Astrocyte of the hippocampus (primary cell): ENCODE measurements at places on chromosomes 7 and 10.

DNA sequence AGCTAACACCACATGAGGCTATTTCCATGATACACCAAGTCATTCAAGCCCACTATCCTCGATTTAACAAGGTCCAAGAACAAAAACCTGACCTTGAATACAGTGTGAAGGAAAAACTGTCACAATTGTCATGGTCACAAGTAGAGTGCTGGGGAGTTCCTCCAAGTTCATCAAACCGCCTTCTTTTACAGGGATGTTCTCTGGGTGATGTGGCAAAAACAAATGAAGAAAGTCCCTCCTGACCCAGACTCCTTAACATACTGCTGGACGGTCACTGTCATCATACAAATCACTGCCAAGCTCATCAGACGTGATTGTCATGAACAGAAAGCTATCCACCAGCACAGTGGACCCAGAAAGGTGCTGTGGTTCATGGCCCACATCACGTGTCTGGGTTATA, 28.9 kb downstream of the HIPK2 start:
- no peak for DNase-seq

DNA sequence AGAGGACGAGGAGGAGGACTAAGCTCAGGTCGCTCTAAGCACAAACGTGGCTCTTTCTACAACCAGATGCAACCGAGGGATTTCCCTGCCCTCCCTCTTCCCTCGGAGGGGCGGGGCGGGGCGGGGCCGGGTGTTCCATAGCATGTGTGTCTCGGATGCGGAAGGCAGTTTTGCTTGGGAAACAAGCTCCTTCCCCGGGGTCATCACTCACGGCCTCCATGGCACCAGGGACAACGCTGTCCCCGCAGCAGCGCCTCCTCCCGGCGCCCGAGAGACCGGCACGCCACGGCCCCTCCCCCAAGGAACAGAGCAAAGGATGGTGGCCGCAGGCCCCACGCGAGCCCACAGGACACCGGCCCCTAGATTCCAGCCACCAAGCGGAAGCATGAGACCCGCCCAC, 110.5 kb downstream of the PAXIP1 start:
- no peak for DNase-seq

DNA sequence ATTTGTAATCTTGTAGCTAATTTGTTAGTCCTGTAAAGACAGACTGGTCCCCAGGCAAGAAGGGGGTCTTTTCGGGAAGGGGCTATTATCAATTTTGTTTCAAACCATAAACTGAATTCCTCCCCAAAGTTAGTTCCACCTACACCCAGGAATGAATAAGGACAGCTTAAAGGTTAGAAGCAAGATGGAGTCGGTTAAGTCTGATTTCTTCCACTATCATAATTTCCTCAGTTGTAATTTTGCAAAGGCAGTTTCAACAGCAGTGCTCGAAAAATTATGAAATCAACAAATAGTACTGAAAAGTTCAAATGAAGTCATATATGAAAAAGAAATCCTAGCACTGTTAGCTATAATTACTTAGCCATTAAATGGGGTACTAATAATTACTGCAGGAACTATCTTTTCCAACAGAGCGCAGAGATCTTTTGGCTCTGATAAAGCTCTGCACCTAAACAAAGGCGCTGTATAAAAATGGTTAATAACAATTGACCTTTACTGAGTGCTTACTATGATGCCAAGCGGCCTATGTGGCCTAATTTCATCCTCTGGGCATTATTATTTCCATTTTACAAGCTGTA, 756 bp upstream of the SEC24C start:
- DNase-seq: no peak

- DNase-seq: no peak
Observed at GRCh38 chr10:116730464-116731260, 11.7 kb downstream of the HSPA12A start.

GRCh38 chr10:126199221-126199998, 188.9 kb downstream of the ADAM12 start:
- peak; percentile 95 for DNase-seq

GRCh38 chr10:131700506-131700905, 200.3 kb upstream of the PPP2R2D start:
- no peak for DNase-seq

DNA sequence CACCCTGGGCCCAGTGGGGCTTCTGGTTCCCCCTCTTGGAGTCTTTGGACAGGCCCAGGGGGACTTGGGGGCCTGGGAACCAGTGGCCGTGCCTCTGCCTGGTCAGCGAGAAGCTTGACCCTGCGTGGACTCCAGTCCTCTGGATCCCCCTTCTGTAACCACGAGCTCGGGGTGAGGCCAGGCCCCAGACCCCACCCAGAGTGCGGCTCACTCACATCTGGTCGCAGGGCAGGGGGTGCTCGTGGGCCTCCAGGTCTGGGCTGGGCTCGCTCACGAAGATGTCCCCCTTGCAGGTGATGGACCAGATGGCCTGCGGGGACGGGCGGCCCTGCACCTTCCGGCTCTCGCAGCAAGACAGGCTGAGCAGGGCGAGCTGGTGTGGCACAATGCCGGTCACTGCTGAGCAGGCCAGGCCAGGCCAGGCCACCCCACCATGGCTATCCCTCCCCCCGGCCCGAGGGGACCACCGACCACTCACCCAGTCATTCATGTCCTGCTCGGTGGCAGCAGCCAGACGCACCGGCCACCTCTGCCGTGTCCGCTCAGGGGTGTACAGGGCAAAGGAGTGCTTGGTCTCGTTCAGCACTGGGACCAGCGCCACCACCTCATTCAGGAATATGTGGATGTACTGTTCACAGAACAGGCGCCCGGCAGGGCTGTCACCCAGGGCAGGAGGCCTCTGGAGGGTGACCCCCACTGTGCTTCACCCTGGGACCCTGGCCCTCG, 19.7 kb downstream of the BHLHA15 start:
- no peak for DNase-seq

DNA sequence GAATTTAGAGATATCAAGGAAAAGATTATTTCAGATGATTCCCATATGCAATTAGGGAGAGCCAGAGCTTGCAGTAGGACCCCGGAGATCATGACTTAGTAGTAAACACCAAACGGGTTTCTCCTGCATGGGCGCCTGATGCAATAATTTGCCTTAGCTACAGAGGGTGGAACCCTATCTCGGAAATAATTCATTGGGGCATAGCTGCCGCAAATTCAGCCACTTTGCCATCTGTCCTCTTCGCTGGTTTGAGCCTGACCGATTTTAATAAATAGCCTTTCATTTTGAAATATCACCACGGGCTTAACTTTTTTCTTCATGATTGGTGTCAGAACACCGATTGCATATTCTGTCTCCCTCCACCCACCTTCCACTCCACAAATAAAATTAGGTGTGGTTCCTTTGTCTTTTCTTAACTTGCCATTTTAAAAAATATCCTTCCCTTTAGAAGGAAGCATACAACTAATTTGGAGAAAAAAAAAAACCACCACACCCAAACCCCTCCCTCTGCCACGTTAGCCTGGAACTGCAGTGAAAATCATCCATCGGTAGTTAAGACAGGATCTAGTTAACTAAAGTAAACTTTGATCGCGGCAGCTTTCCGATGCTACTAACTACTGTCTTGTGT, 1.4 kb downstream of the GARS1 start:
- peak; percentile 42 for DNase-seq

- DNase-seq: peak; percentile 27
Observed at GRCh38 chr10:103154521-103155299, 38.4 kb downstream of the NT5C2 start.

- no peak for DNase-seq
Observed at GRCh38 chr10:71076473-71077142, 135.8 kb upstream of the UNC5B start.

DNA sequence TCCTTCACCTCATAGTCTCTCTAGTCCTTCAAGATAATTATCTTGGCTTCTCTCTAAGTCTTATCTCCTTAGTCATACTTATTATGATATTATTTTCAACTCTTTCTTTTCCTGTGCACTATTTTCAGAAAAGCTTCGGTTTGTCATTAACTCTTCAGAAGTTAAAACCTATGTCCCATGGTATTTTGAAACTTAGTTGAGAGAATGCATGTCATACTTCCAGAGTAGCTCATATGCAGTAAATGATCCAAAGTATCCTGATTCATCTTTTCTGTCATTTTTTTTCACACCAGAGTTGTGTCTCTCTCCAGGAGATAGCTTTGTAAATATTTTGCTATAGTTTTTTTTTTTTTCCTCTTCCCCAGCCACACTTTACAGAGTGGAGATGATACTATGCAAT, 1008.6 kb downstream of the NRG3 start:
- no peak for DNase-seq

DNA sequence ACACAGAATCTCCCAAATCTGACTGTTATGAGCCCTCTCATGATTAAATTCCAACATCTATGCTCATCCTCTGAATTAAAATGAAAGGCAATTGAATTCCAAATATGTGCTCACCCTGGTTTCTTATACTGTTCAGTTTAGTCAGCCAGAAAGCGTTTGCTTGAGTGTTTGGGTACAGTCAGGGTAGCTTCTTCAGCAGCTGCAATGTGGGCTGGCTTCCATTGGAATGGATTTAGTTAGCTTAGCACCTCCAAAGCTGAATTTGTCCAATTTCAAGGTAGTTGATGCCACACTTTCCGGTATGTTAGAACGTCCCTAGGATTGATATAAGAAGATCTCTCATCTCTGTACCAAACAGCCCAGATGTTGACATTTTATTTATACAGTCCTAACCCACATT, 9.3 kb downstream of the KLHL7 start:
- peak; percentile 7 for DNase-seq

DNA sequence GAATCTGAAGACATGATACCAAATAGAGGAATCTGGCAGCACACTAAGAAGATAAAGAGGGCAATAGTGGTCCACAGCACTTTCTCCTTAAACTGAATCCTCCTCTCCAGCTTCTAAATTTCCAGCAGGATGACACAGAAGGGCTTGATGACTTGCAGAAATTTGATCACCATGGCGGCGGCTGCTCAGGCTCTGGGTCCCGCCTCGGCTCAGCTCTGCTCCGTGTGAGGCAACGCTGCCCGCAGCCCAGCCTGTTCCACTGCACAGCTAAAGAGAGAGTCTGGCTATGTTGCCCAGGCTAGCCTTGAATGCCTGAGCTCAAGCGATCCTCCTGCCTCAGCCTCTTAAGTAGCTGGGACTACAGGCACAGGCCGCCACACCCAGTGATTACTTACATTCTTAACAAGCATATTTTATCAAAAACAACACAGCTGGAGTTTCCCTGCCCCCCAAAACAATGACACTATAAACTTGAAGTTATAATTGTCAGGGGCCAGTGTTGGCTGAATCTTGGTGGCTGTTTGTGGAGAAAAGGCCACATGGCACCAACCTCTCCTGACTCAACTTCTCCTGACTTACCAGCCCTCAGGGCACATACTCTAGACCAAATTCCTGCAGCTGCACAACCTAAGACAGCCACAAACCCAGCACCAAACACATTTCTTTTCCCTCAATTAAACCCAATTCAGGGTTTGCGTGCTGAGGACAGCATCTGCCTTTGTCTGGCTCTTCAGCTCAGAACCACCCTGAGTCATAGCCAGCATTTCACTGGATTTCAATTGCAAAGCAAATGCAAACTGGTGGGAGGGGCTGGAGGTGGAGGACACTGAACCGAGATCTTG, 11.6 kb upstream of the TNPO3 start:
- DNase-seq: peak; percentile 86

DNA sequence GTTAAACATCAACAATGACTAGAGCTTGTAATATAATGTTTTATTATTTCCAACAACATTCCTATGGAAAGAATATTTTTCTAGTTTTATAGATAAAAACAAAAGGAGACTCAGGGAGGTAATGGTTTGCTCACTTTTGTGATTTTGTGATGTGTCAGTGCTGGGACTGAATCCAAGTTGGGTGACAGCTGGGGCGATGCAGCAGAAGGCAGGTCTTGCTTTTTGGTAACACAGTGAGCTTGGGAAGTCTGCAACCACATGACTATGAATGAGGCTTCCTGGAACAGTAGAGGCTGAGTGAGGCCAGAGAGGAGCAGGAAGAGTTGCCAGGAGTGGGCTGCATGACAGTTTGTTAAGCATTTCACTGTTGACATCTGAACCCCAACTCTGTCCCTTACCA, 4.9 kb upstream of the YKT6 start:
- DNase-seq: no peak

GRCh38 chr10:109678857-109679256, 244.5 kb downstream of the XPNPEP1 start:
- DNase-seq: no peak

DNA sequence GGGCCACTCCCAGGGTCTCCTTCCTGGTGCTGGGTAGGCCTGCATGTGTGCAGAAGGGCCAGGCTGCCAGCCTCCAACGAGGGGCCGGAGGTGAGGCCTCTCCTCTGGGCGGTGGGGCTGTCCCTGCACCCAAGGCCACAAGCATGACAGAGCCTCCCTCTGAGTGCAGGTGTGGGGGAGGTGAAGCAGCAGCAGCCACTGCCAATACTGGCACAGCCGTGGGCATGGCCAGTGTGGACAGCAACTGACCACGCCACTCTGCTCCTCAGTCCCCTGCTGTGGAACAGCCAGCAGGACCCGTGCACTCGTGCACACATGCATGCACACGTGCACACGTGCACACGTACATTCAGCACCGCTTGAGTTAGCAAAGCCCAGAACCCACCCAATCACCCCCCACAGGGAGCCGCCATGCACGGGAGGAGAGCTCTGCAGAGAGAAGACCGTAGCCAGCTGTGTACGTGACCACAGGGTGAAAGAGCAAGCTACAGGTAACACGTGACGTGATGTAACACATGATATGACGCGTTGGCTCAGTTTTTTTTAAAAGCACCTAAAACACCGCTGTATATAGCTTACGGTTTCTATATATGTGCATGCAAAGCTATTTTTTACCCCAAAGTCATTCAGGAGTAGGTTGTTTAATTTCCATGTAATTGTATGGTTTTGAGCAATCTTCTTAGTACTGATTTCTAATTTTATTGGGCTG, 23.1 kb downstream of the PAPOLB start:
- DNase-seq: no peak

DNA sequence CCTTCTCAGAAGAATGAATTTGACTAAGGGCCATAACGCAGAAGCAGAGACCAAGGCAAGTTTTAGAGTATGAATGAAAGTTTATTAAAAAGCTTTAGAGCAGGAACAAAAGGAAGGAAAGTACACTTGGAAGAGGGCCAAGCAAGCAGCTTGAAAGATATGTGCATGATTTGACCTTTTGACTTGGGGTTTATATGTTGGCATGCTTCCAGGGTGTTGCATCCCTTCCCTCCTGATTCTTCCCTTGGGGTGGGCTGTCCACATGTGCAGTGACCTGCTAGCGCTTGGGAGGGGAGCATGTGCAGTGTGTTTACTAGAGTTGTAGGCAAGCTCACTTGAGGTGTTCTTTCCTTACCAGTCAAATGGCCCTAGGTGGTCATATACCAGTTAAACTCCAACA, 37.9 kb upstream of the LRRN3 start:
- no peak for DNase-seq

GRCh38 chr7:136687693-136688322, 180.6 kb upstream of the CHRM2 start:
- DNase-seq: peak; percentile 26
